ENCODE measurements at places on chromosomes 2 and 18. TPM values are rescaled to one million over a fixed set of nuclear protein-coding genes. Genes with fewer than 3 reads are reported as not detected.

Gene SCN9A
- 2.2 TPM for total RNA-seq

Gene AGPS
- 26.8 TPM for total RNA-seq

Gene GRP
- not detected for total RNA-seq

Gene PER2
- 1.0 TPM for total RNA-seq

Gene TTR
- not detected for total RNA-seq

Gene ABCG8
- not detected for total RNA-seq

Gene SLC35F5
- total RNA-seq = 126 TPM

Gene CABLES1
- total RNA-seq = 1.3 TPM

Gene HSBP1L1
- 20.6 TPM for total RNA-seq

Gene PLCL1
- total RNA-seq = not detected

Gene LAMA1
- total RNA-seq = 38.2 TPM

Gene MSTN
- total RNA-seq = not detected

Gene ARHGAP15
- total RNA-seq = not detected

Gene STPG4
- 0.37 TPM for total RNA-seq
